GF-D8 (cell line): ENCODE measurements at places on chromosomes 7 and 10.

- no peak for DNase-seq
Observed at GRCh38 chr10:30387646-30388243, 38.7 kb upstream of the MTPAP start.

DNA sequence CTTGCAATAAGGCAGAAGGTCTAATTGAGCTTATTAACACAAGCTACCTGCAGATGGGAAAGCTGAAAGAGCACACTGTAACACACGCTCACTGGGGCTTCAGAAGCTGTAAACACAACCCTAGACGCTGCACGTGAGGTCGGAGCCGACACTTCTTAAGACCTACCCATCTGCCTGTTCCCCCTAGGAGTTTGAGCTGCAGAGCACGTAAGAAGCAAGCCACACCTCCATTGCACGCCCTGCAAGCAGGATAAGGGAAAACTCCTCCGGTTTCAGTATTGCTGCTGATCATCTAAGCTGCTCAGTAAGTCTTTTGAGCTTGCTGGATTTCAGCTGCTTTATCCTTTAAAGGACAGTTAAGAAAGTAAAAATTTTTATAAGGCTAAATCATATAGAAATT lies 244.0 kb upstream of the ZWINT start:
- DNase-seq, result no peak

- no peak for DNase-seq
Observed at GRCh38 chr10:96299383-96299782, 4.9 kb upstream of the DNTT start.

- no peak for DNase-seq
Observed at GRCh38 chr10:12507165-12507850, 158.0 kb downstream of the CAMK1D start.

DNA sequence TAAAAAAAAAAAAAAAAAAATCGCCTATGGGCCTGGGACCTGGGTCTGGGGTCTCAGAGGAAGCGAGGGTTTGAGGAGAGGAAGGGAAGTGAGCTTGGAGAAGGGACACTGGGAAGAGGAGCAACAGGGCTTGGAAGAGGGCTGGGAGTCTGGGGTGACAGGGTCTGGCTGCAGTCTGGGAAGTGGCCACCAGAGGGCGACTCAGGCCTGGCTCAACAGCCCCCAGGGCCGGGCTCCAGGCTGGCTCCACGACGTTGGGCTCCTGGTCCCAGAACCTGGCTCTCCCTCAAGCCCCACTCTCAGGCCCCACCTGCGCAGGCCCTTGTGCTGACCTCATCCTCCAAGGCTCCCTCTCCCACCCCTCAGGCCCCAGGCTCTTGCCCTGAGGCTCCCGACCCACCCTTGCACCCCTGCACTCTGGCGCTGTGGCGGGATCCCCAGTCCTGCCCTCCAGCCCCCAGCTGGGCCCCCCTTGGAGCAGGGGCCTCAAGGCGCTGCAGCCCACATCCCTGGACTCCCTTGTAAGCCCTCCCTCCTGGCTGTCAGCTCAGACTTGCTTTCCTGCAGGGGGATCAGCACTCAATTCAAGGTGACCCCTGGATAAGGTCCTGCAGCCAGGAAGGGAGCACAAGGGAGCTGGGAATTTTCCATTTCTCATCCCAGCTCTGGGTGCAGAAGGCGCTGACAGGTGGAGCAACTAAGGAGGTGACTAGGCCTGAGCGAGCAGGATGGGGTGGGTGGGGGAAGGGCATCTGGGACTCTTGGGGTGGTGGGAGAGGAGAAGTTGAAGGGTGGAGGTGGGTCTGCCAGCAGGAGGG lies 5.4 kb upstream of the SPACDR start:
- DNase-seq, result peak; percentile 19

DNA sequence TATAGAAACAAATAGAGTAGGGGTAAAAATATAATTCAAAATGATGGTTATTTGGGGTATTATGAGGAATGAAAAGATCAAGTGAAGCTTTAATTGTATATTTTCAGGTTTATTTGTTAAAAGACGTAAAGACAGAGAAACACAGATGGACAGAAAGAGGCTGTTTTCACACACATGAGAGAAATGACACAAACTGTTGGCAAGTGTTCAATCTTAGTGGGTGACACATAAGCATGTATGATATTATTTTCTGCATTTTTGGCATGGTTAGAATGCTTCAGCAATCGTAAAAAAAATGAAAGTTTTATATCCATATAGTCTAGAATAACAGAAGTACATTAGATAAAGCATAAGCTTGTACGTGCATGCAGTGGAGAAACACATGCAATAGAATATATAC lies 464.4 kb upstream of the AKR1E2 start:
- no peak for DNase-seq

DNA sequence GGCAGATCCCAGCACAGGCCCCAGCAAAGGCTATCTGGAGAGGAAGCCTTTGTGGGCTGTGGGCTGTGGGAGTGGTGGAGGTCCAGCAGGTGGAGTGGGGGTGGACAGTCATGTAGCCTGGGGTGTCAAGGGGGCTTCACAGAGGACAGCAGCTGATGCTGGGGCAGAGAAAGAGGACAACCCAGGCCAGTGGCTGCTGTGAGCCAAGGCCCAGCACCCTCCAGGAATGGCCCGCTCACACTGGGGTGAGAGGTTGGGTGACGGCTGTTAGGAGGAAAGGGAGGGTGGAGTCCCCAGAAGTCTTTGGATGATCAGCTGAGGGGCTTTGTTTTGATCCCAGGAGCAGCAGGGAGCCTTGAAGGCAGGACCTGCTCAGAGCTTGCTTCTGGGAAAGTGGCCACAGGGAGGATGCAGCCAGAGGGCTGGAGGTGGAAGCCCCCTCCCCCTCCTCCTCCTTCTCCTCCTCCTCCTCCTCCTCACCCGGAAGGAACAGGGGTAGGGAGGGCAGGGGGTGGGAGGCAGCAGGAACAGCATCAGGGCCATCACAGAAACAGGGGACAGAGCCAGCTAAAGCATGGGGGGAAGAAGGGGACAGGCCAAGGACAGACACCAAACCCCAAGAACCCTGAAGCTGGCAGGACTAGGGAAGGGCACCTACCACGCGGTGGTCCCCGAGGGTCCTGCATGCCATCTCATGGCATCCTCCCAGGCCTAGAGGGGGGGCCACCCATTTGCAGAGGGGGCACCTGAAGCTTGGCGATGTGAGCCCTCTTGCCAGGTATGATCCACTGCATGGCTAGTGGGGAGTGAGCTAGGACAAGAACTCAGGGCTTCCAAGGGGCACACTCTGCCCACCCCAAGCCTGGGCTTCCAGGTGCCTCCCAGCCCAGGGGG lies 144.9 kb downstream of the GRID1 start:
- no peak for DNase-seq

DNA sequence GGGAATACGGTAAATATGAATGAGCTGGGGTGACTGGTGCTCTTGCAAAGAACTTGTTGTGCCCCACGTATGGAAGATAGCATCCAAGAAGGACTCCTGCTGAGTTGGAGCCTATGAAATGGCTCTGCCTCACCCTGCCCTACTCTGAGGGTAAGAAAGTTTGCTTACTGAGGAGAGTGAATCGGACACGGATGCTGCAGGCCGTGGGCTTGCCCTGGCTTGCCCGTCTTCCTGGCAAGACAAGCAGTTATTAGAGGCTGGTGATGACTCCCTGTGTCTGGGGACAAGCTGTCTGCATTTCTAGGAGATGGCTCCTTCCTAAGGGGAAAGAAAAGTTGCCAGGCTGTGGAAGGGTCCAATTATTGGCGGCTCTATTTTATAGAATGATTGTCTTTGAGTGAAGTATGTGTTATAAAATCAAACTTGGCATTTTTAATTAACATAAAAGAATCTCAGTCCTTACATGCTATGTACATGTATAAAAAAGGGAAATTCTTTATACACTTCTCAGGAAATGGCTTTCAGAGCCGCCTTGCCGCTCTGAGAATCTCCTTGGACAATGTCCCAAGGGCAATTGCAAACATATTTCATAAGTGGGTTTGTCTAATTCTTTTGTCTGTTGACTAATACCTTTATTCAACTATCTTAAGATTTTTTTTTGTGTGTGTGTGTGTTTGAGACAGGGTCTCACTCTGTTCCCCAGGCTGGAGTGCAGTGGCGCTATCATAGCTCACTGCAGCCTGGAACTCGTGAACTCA lies 64.6 kb downstream of the CYP26A1 start:
- no peak for DNase-seq

GRCh38 chr7:129053938-129054437 lies 923 bp downstream of the TNPO3 start:
- DNase-seq, result peak; percentile 15

DNA sequence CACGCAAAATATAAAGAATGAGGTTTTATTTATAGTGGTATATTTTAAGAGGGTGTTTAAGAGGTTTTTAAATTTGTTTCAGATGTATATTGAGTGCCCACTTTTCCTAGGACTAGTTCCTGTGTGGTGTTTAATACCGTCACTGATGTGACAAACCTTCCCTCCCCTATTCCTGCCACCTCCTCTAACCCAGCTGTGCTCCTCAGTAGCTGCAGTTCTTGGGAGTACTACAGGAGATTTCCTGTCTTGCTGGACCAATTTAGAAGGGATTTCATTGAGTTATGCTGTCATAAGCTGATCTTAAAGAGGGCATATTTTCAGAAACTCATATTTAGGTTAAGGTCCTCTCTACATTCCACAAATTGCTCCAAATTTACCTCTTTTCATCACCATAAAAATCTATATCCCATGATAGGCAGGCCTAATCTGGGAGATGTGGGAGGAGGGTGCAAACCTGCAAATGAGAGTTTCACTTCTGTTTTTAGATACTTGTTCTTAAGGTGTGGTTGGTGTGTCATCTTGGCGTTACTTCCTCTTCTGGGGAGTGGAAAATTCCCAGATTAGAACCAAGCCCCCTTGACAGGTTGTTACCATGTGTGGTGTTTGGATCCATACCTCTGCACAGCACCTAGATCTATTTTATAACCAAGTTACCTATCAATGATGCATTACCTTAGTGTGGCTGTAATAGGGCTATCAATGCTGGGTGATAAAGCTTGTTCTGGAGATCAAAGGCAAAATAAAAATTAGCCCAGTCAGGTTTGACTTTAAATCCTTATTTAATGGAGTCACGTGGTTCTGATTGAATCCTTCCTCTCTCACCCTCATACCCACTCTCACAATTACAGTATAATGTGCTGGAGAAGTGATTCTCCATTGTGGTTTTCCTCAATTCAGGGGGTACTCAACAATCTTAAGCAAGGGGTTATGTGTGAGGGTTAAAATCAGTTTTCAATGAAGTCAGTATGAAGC lies 141.1 kb downstream of the CDK14 start:
- DNase-seq, result no peak

- DNase-seq, result no peak
Observed at GRCh38 chr7:36810489-36810888, 86.2 kb upstream of the AOAH start.

DNA sequence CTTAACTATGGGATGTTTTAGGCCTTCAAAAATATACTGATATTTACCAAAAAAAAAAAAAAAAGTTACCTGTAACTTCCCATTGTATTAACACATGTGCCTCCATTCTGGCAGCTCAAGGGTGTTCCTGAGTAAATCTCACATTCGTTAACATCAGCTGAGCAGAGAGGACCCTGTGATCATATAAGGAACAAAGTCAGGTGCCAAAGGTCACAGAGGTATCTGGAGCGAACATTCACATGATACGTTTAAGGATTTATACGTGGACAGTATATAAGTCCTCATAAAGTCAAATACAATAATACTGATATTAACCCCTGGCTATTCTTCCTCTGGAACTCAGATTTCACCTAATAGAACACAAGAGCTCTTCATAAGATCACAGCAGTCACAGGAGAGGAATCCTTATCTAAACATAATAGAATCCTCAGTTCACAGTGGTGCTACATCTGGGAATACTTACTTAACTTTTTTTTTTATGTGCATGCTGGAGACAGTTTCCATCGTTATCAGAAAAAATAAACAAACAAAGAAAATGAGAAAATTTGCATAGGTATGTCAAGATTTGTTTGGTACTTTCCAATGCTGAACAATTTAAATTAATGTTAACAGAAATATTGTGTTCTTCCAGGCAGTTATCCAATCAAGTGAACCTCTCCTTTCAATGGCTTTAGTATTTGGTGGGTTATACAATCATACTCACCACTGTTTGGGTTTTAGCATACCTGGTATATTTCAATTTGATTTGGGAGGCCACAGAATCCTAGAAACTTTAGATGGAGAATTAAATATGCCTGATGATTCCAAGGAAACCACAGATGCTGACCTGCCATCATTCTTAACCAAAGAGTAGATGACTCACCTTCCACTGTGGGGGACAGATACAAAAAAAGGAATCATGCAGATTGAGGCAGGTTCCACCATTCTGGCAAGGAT lies 6.6 kb downstream of the CUBN start:
- no peak for DNase-seq

GRCh38 chr10:89502549-89502948 lies 32.8 kb downstream of the SLC16A12 start:
- no peak for DNase-seq

DNA sequence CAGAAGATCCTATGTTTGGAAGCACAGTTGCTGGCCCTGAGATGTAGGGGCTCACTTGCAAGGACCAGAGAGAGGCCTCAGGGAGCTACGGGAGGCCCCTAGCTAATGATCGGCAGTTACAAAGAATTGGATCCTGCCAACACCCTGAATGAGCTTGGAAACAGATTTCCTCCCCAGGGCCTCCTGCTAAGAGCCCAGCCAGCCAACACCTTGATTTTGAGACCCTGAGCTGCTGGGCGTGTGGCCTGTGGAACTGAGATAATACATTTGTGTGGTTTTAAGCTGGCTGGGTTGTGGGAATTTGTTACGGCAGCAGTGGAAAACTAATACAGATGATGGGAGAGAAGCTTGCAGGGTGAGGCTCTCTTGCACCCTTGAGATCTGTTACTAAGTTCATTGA lies 3.9 kb downstream of the DOCK1 start:
- no peak for DNase-seq

- no peak for DNase-seq
Observed at GRCh38 chr10:133189726-133190125, 29.7 kb downstream of the KNDC1 start.

- DNase-seq, result no peak
Observed at GRCh38 chr7:10888861-10889260, 84.8 kb upstream of the PHF14 start.

GRCh38 chr7:157520249-157520648 lies 183.4 kb downstream of the DNAJB6 start:
- no peak for DNase-seq

DNA sequence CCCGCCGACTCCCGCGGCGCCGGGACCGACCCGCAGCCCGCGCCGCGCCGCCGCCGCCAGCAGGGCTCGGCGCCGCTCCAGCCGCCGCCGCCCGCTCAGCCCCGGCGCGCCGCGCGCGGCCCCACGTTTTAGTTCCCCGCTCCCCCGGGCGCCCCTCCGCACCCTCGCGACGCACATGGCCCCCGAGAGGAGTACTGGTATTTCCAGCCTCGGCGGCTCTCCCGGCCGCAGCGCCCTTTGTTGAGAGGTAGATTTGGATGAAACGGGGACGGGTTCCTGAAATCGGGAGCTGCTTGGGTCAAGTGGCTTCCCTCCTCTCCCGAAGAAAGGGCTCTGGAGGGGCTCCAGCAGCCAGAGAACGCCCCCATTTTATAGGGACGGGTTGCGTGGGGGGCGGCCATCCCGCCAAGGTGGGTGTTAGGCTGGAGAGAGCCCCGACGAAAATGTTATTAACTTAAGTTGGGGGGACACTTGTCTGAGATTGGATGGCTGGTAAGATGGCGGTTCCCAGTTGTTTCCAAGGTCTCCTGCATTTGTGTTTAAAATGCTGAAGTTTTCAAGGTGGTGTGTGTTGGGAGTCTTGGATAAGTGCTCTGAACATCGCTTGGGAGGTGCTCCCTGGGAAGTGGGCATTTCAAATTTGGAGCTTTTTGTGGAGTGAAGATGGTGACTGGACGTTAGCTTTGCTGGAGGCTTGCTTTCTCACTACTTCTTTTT lies 1.2 kb downstream of the BMI1 start:
- no peak for DNase-seq
